ENCODE measurements at places on chromosomes 16 and 17.

GRCh38 chr16:49747654-49748053 lies 108.3 kb downstream of the ZNF423 start:
- DNase-seq: no peak

- no peak for DNase-seq
Observed at GRCh38 chr16:14223632-14224031, 152.5 kb downstream of the MRTFB start.

- DNase-seq: no peak
Observed at GRCh38 chr16:17345043-17345442, 125.7 kb downstream of the XYLT1 start.

DNA sequence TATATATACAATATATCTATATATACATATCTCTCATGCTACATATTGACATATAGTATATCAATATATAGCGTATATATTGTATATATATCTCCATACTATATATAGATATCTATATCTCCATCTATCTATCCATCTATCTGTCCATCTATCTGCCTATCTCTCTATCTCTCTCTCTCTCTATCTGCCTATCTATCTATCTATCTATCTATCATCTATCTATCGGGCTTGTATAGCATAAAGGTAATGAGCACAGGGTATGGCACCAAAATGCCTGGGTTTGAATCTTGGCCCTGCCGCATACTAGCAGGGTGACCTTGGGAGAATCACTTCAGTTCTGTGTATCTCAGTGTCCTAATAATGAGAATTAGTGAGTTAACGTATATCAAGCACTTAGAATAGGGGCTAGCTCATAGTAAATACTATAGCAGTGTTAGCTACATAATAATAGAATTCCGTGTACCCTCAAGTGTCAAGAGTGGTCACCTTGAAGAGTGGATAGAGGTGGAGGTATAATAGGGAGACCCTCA lies 1.5 kb downstream of the ST6GALNAC1 start:
- DNase-seq: no peak

DNA sequence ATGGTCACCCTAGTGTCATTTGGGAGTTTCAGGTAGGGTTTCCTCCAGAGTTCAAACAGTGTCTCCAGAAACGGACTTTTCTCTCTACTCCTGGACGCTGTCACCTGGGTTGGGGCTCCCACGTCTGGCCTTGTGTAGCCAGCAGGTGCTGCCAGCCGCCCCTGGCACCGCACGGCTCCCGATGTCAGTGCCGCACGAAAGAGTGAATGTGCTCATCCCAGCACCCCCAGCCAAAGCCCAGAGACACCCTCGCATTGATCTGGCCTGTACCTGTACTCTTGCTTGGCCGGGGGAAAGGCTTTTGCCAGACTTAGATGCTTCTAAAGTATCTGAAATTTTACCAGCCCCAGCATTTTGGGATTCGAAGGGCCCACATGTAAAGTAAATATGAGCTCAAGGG lies 351.9 kb downstream of the C16orf95 start:
- no peak for DNase-seq

DNA sequence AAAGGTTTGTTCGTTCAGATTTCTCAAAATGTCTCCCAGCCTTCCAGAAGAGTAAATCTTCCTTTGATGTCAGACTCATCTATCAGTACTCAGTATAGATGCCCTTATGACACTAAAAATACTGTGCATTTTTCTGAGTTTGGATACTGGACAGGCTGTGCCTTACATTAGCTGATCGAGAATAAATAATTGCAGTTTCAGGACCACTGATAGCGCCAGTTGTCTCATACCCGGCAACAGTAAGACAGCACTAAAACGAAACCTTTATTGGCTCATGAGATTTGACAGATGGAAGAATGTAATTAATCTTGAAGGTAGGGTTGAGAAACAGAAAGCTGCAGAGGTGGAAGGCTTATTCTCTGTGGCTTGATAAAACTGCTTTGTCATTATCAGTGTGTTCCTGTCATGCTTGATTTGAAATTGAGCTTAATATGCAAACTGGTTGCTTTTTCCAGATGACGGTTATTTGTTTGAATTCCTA lies 1.2 kb downstream of the ATP6V0A1 start:
- peak; percentile 11 for DNase-seq

GRCh38 chr16:23055481-23055880 lies 93.8 kb downstream of the USP31 start:
- no peak for DNase-seq

DNA sequence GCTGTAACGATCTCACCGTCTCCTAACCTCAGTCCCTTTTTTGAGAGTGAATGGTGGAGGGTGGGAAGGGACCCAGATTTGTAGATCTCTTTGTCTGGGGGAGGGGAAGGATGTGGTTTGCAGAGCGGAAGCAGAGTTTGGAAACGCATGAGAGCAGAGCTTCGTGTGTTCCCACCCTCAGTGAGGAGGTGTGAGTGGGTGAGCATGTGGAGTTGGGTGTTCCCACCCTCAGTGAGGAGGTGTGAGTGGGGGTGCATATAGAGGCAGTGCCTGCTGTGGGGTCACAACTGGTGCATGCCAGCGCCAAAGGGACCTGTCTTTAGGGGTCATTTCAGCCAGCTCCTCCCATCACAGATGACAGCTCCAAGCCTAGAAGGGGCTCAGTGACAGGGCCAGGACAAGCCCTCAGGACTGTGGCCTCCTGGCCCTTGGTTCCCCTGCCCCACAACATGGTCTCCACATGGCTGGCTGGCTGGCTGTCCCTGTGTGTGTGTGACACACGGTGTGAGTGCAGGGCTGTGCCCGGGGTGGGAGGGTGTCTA lies 1.8 kb upstream of the CISD3 start:
- DNase-seq: peak; percentile 70

GRCh38 chr17:41737680-41738023 lies 3.2 kb upstream of the HAP1 start:
- no peak for DNase-seq

GRCh38 chr17:34865716-34866115 lies 95.5 kb downstream of the CCT6B start:
- no peak for DNase-seq

DNA sequence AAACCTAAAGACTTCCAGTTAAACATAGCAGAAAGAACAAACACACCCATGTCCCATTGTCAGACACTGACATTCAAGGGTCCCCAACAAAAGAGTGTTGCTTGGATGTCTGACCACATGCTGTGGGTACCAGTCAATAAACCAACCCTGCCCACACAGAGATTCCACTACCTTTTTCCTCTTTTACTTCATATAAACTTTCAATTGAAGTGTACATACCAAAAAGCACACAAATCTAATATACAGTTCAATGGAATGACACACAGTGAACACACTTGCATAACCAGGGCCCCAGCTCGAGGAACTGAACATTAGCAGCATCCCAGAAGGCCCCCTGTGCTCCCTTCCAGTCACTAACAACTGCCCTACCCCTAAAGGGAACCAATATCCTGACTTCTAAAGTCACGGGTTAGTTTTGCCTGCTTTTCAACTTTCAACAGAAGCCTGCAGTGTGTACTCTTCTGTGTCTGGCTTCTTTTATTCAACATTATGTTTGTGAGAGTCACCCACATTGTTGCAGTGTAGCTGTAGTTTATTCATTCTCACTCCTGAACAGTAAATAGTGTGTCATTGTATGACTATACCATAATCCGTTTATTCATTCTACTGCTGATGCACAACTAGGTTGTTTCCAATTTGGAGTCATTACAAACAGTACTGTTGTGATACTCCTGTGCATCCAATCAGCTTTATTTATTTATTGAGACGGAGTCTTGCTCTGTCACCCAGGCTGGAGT lies 18.0 kb downstream of the CFDP1 start:
- DNase-seq: no peak

- DNase-seq: no peak
Observed at GRCh38 chr16:84137287-84137686, 7.7 kb downstream of the HSDL1 start.

DNA sequence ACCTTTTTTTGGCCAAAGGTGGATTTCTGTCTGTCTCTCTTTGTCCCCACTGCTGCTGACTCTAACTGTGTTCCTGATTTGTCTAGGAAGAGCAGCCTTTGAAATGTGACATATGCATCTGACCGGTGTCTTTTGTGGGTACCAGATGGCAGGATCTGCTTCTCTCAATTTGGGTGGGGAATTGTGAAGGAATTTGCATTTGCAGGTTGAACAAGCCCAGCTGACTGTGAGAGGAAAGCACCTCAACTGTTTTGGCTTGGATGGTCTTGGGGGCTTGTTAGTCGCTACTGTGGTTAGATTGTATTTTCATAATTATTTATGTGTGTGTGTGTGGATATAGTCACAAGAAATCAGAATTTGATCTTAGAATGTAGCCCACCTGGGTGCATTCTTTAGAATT lies 37.7 kb upstream of the LCMT1 start:
- DNase-seq: no peak

GRCh38 chr17:2723997-2724783 lies 12.6 kb upstream of the CLUH start:
- no peak for DNase-seq

DNA sequence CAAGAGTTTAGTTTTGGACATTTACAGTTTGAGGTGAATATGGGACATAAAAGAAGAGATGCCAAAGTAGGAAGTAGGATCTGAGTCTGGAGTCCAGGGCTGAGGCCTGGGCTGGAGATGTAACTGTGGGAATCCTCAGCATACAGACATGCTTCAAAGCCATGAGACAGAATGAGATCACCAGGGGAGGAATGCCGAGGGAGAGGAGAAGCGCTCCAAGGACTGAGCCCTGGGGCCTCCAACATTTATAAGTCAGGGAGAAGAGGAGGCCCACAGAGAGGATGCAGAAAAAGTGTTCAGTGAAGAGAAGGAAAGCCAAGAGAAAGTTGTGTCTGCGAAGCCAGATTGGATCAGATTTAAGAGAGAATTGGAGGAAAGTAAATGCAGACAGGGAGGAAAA lies 277.5 kb upstream of the MYOCD start:
- no peak for DNase-seq

DNA sequence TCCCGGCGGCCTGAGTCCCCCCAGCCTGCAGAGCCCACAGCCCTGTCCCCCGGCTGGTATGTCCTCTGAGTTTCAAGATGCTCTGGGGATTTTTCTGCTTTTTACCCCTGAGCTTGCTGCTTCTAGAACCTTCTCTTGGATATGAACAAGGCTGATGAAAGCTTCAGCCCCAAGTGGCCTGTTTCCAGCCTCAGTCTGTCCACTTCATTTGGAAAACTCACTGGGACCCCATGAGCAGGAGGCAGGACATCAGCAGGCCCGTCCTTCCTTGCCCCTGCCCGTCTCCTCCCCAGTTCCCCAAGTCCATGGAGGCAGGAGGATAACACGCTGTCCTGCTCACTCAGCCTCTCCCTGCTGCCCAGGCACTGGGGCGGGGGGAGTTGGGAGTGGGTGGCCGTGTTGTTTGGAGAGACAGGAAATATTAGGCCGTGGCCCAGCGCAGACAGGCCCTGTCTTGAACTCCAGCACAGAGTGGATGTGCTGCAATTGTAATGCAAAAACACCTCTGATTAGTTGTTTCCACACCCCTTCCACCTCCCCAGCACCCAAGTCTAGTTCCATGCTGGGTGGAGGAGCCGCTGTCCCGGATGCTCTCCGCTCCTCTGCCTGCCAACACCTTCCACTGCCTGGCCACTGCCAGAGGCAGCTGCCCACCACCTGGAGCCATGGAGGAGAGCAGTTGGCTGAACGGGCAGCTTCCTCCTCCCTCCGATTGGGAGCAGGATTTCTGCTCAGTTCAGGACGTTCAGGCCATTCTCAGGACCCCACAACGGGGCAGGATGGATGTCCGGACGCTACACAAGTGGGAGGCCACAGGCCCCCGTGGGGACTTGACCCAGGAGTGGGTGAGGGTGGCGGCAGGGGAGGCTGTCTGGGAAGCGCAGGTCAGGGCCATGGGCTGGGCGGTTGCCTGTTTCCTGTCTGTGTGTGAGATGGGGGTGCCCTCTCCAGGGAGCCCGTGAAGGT lies 216.9 kb upstream of the GSE1 start:
- no peak for DNase-seq

GRCh38 chr17:38605841-38606645 lies at the start of gene SRCIN1:
Gene SRCIN1, minus strand, starts transcription at chr17:38605952. Its CDS starts 247 bp downstream, at chr17:38605705.
- DNase-seq: peak; percentile 27

DNA sequence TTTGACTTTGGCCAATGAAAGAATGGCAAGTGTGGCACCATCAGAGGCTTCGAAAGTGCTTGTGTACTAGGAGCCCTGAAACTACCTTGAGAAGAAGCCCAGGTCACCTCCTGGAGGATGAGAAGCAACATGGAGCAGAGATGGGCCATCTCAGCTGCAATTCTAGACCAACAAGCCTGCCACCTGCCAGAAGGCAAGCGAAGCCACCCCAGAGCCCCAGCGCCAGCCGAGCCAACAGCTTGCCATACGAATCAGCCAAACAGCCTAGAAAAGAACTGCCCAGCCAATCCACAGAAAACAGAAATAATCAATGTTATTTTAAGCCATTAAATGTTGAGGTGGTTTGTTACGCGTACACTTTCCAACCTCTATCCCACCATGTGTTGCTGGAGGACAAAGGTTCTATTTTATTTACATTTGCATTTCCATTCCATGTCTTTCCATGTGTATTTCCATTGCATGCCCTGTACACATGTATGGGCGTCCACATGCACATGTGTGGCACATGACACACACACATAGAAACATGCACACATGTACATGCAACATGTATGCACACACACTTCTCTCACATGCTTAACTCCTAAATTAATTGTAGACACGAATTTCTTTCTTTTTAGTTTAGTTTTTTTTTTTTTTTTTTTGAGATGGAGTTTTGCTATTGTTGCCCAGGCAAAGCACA lies 144.3 kb upstream of the TNRC6C start:
- DNase-seq: no peak

DNA sequence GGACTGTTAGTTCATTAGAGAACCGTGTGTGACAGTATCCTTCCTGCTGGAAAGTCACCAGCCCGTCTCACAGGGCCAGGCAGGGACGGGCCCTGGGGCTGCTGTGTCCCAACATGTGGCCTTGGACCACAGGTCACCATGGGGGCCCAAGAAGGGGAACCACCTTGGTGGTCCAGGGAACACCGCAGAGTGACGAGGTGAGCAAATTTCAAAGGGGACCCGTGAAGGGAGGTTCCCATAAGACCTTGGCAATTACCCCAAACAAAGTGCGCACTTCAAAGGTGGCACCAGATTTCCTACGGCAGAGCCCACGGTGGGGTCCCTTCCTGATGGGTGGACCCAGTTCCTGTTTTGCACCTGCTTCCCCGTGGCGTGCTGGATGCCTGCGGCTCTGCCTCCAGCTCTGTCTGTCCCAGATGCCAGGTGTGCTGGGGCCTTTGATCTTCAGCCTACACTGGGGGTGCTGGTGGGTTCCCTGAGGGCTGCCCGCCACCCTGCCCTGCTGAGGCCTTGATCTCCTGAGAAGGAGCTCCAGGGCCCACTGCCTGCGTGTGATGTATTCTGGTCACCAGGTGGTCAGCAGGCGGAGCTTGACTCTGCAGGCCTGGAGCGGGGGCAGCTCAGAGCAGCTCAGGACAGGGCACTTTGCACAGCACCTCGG lies 27.0 kb downstream of the SLC7A5 start:
- no peak for DNase-seq

- peak; percentile 14 for DNase-seq
Observed at GRCh38 chr16:3087243-3088235, 11.6 kb downstream of the ZSCAN10 start.

- DNase-seq: no peak
Observed at GRCh38 chr16:86852135-86852534, 273.8 kb downstream of the FOXL1 start.
